Stimulated activated CD8-positive, alpha-beta memory T cell treated with anti-CD3 and anti-CD28 coated beads, Interleukin-4, amount 100 ng/mL, for 48 hours (primary cell): ENCODE measurements at places on chromosomes 2 and 18.
A peak's percentile ranks its signal among the peaks of the same experiment; 100 is the strongest.

DNA sequence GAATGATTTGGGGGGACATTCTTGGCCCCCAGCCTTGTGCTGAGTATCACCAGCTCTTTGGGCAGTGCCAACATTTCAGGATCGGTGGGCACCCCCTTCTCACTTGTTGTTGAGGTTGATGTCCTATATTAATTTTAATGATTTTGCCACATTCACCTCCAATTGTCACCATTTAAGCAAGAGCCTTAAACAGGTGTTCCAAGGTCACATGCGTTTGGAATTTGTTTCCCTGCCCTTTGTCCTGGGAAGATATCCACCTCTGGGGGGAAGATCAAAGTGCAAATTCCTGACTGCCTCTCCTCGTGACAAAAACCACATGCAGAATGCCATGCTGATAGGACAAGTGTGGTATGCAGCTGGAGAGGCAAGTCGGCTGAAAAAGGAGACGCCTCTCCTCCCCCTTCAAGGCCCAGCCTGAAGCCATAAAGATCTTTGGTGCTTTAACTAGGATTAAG is 72.5 kb upstream of the ID2 start:
- DNase-seq, result no peak

DNA sequence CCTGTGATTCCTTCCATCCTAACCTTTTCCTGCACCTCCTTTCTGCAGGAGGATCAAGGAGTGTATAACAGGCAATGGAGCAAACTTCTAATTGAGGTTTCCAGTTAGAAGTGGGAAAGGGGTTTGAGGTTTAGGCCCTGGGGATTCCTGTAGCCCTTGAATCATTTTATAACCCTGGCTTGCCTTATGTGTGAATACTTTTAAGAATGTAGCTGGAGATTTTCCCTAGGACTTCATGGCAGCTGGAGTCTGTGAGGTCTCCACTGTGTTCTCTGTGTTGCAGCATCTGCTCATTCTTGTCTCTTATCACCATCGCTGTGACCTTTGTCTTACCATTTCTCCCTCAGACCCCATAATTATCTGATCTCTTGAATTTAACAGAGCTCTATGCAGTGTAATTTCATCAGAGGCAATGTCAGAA is 370.2 kb upstream of the SLC14A2 start:
- no peak for DNase-seq

DNA sequence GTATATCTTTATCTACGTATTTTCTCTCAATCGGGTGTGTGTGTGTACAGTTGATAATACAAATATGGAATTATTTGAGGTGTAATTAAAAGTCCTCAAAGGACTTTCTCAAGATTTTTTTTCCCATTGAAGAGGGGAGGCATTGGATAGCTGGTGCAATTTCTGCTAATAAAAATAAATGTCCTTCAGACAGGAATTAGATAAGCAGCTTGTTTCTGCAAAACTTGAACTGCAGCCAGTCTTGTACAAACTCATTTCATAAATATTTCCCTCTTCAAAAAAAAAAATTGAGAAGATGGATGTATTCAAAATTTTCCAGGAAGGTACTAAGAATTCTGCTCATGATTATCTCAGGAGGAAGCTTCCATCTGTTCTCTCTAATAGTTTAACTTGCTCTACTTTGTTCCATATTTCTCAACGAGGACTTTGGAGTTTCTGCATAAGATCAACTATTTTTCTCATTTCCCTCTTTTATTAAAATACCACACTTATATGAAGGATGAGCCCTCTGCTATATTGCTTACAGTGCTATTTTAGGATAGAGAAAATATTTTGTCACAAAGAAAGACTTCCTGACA is 33.0 kb upstream of the GLS start:
- no peak for DNase-seq

DNA sequence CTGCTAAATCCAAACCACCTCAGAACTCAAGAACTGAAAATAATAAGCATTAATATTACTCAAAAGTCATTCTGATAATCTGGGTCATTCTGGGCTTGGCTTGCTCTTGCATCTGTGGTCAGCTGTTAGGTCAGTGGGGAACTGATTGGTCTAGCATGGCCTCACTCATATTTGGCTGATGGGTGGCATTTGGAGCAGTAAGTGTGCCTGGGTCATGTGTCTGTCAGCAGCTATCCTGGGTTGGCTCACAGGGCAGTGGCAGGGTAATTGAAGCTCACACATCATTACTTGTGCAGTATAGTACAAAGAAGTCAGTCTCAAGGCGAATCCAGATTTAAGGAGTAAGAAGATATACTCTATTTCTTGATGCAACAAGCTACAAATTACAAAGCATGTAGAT is 9.6 kb downstream of the RPL37A start:
- DNase-seq, result no peak

- no peak for DNase-seq
Measured at GRCh38 chr2:48531141-48531648, 1.2 kb downstream of the STON1 start.

- DNase-seq, result no peak
Measured at GRCh38 chr2:191757208-191757607, 79.3 kb downstream of the NABP1 start.

GRCh38 chr18:31684279-31685096 is at the start of gene B4GALT6:
B4GALT6 (minus strand) TSS chr18:31684581; CDS start chr18:31684426, 155 bp downstream.
- DNase-seq, result peak; percentile 32

GRCh38 chr18:31261792-31262582 is 56.0 kb upstream of the DSG1 start:
- DNase-seq, result no peak

DNA sequence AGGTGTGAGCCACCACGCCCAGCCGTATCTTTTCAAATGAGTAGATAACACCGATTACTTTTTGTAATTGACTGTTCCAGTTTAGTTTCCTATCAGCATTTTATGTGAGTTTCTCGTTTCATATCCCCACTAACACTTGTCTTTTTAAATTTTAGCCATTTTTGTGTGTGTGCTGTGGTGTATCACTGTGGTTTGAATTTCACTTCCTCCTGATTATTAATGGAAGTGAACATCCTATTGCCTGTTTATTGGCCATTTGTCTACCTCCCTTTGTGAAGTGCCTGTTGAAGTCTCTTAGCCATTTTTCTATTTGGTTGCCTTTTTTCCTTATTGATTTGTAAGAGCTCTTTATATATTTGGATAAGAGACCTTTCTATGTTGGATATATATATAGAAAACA is 91.7 kb upstream of the STON1 start:
- DNase-seq, result no peak

- DNase-seq, result no peak
Measured at GRCh38 chr2:201546576-201546975, 95.0 kb downstream of the STRADB start.

- DNase-seq, result no peak
Measured at GRCh38 chr2:23494286-23494685, 109.3 kb downstream of the KLHL29 start.

DNA sequence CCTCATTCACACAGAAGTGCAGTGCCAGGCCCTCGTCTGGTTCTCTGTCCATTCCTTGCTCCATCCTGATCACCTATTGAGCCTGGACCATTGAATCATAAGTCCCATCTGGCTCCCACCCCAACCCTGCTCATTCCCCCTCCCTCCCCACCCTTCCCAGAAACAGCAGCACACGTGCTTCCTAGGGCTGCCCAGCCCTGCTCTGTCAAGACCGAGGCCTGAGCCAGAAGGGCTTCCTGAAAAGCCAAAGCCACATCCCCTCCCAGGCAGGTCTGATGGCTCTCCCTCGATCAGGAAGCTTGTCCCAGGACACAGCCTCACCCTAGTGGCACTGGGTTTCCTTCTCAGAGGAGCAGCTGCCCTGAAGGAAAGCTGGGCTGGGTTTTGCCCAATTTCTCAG is 79.8 kb upstream of the FZD7 start:
- DNase-seq, result no peak

DNA sequence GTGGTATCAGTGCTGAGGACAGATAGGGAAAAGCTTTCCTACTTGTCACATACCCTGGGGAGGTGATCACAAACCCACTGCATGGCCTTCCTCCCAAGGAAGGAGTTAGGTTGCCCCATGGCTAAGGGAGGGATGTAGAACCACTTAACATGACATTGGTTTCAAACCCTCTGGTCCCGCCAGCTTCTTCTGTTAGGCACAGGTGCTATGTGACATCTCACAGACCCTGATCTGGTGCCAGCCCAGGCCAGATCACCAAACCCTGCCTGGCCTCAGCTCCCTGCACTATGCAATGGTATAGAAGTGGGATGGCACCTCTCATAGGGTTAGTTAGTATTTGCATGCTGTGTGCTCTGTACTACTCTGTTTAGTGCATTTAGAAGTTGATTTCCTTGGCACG is 58.0 kb downstream of the TCF7L1 start:
- no peak for DNase-seq

- no peak for DNase-seq
Measured at GRCh38 chr2:55063226-55063625, 13.0 kb upstream of the RTN4 start.

DNA sequence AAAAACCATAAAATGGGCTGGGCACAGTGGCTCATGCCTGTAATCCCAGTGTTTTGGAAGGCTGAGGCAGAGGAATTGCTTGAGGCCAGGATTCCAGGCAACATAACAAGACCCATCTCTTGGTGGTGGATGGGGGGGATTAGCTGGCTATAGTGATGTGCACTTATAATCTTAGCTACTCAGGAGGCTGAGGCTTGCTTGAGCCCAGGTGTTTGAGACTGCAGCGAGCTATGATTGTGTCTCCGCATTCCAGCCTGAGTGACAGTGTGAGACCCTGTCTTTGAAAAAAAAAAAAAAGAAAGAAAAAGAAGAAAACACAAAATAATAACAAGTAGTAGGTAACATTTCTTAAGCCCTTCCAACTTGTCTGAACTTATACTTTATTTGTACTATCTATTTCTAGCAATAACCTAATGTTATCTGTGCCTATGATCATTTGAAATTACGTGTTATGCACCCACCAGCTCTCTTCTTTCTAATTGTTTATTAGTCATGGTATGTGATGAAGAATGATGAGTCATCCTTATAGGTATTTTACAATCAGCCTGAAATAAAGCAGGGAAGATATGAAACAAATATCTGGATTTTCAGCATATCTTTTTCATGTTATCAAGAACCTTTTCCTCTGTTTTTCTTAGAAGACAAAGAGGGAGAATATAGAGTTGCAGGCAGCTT is 129.3 kb upstream of the UNC80 start:
- no peak for DNase-seq

DNA sequence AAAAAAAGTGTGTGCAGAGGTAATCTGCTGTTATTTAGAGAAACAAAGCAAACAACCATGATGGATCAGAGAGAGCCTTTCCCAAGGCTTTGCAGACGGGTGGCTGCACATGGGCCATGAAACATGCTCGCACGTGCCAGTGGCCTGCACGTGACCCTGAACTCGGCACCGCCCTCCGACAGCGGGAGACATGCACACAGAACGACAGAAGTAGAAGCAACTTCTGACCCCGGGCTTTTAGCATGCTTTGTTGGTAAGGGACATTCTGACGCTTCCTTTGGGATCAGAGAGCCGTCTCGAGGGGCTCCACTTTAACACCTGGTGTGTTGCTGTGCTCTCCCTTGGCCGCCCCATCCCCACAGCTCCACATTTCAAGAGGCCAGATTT is 112.5 kb downstream of the KCNF1 start:
- DNase-seq, result no peak

DNA sequence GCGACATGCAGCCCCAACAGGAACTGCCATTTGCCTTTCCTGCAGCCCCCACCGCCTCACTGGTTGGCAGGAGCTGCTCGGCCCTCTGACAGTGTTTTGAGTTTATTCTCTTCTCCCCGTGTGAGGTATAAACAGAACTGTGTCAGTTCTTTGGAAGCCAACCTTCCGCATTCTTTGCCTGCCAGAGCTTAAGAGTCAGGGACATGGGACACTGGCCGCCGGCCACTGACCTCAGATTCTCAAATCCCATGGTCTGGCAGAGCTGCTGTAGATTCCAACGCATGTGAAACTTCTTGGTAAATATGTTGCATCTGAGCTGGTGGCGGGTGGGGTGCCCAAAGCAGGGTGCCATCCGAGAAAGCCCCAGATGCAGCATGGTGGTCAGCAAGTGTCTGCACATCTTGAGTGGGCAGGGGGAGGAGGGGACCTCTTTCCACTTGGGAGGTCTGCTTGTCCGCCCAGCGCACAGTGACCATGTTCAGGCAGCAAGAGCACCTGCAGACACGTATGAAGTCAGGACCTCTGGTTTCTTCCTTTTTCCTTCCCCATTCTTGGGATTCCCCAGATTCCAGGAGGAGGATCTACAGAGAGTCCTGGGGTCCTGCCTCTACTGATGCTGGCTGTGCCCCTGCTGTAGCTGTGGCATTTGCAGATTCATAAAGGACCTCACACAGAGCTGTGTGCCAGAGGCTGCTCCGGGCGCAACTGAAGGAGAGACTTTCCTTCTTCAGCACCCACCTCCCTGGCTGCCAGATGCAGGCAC is 23.8 kb downstream of the ASB18 start:
- no peak for DNase-seq

DNA sequence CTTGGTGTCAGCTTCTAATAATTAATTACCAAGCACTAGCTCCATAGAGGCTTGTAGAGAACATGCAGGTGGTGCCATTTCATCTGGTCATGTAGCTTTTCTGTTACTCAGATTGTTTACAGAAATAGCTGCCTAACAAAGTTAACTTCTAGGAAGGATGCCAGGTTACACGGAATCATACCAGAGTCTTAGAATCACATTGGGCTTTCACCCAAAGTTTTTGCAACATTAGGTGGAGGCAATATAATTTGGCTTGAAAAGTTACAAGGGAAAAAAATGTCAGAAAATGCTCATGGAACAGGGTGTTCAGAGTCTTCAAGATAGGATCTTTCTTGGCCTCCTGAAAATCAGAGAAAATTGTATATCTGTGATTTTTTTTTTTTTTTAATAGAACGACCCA is 135.6 kb downstream of the ARHGAP15 start:
- no peak for DNase-seq

- no peak for DNase-seq
Measured at GRCh38 chr2:62740221-62740620, 34.7 kb downstream of the EHBP1 start.

- no peak for DNase-seq
Measured at GRCh38 chr2:65199891-65200290, 27.7 kb upstream of the ACTR2 start.

DNA sequence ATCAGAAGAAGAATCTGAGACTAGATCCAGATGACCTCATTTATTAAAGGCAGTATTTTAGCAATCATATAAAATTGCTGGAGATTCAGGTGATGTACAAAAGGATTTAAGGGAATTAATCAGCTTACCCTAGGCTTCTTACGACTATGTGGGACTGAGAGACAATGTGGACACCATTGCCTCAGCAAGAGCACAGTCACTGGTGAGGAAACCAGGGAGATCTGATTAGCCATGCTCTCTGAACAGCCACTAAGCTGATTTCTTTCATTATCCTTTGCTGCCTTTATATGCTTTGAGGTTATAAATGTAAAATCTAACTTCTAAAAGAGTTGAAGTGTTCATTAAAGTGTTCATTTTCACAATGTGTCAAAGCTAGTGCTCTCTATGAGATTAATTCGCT is 22.7 kb upstream of the GULP1 start:
- DNase-seq, result no peak
